ENCODE measurements at places on chromosomes 1 and 21.
A peak's percentile ranks its signal among the peaks of the same experiment; 100 is the strongest.

DNA sequence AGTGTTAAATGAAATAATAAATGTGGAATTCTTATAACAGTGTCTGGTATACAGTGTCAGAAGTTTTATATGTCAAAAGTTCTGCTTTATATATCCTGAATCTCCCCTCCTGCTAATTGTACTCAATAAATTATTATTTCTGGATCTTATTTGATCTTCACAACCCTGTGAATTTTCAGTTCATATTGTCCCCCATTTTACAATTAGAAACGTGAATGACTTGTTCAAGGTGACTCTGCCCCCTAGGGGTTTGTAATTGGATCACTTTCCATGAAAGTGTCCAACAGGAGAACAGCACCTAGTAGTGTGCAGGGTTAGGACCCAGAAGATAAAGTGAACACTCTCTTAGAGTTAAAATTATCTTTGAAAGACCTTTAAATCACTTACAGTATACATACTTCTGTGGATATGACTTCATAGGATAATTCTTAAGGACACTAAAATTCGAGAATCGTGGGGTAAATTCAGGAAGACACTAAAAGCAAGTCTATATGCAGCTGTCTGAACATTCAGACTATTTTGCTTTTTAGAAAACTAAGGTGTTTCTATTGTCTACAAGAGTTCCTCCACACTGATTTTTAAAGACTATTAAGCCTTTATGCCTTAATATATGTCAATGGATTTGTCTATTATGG is 4.5 kb upstream of the DDR2 start:
- no peak for ATAC-seq

- no peak for ATAC-seq
Observed at GRCh38 chr1:194629011-194629410, 1442.6 kb upstream of the B3GALT2 start.

DNA sequence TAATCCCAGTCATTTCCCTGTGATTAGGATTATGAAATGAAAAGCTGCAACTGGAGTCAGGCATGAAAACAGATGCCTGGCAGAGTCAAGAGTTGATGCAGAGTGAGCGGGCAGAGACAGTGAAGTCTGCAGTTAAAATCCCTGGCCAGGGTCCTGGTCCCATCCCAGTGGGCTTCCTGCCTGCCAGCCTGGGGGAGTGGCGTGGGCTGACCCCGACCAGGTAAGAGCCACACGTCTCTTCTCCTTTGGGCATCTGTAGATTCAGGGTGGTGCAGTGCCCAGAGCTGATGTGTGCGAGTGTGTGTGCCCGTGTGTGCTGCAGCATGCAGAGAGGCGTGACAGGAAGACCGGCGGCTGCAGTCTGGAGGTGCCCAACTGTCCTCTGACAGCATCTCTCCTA is 6.2 kb upstream of the KIAA1614 start:
- ATAC-seq, result no peak

DNA sequence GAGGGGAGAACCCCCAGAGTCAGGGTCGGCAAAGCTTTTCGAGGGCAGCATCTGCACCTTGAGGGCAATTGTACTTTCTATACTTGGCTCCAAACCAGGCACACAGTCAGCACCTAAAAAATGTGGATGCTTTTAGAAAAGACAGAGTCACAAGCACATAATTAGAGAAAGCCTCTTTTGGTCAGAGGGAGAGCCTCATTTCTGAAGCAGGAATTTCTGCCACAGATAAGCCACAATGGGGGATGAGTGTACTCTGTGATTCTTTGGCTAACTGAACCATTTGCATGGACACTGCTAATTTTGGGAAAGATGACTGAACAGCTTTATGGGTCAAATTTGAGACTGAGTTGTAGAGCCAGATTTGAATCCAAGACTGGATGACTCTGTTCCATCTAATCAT is 635.7 kb downstream of the KIF26B start:
- ATAC-seq, result no peak

GRCh38 chr1:204902671-204903070 is 32.0 kb downstream of the NFASC start:
- no peak for ATAC-seq

GRCh38 chr1:157868654-157869053 is 27.0 kb upstream of the CD5L start:
- no peak for ATAC-seq

GRCh38 chr1:40382601-40383000 is 9.1 kb downstream of the SMAP2 start:
- peak; percentile 28 for ATAC-seq

GRCh38 chr21:41774467-41775148 is 7.8 kb upstream of the RIPK4 start:
- ATAC-seq, result no peak

GRCh38 chr1:10734375-10734774 is 62.1 kb downstream of the CASZ1 start:
- ATAC-seq, result no peak

DNA sequence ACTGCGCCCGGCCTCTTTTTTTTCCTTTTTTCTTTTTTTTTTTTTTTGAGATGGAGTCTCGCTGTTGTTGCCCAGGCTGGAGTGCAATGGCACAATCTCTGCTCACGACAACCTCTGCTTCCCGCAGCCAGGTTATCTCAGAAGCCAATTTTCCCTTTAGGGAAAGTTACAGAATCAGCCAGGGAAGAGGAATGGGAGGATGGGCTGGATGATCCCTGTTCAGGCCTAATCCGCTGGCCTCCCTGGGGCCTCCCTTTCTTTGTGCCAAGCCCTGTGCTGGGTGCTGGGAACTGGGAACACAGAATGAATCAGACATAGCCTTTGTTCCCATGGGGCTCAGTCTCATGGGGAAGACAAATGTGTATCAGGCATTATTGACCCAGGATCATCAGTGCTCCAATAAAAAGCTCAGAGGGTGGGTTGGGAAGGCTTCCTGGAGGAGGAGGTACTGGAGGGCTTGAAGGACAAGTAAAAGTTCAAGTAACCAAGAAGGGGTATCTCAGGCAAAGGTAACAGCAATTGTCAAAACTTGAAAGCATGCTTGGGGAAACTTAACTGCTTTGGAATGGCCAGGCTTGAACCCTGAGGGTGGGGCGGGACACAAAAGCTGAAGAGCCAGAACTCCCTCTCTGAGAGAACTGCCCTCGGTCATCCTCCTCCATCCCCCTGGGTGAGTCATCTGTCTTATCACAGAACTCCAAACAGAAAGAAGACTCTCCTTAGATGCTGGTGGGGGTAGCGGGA is 14.3 kb downstream of the ECHDC2 start:
- no peak for ATAC-seq

DNA sequence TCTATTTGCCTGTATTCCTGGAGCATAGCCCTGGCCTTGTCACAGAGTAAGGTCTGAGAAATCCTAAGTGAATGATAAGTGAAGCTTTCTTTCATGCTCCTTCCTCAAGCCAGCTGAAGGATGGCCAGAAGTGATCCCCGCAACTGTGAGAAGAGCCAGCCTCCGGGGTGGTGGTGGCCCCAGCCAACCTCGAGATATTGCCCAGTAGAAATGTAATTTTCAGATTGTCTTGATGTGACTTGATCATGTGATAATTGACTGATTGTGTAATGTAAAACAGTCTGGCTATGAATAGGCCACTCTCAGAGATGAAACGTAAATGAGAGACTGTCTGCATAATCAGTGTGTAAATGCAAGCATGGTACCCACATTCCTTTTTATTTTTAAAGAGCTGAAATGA is 242.4 kb upstream of the CAMK1G start:
- no peak for ATAC-seq

DNA sequence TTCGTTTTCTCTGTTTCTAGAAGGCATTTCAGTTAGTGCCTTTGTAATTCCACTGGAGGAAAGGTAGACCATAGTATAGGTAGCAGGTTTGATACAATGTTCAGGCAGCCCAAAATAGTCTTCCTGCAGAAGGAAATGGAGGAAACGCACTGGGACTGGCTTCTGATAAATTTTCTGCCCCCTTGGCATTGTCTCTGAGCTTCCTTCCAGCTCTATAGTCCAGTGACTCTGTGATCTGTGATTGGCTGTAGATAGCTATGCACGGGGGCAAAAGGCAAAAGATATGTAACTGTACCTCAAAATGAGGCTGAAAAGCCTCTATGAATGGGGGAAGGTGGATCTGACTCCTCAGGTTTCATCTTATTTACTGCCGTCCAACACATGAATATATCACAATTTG is 5.8 kb upstream of the MAGOH start:
- ATAC-seq, result no peak

DNA sequence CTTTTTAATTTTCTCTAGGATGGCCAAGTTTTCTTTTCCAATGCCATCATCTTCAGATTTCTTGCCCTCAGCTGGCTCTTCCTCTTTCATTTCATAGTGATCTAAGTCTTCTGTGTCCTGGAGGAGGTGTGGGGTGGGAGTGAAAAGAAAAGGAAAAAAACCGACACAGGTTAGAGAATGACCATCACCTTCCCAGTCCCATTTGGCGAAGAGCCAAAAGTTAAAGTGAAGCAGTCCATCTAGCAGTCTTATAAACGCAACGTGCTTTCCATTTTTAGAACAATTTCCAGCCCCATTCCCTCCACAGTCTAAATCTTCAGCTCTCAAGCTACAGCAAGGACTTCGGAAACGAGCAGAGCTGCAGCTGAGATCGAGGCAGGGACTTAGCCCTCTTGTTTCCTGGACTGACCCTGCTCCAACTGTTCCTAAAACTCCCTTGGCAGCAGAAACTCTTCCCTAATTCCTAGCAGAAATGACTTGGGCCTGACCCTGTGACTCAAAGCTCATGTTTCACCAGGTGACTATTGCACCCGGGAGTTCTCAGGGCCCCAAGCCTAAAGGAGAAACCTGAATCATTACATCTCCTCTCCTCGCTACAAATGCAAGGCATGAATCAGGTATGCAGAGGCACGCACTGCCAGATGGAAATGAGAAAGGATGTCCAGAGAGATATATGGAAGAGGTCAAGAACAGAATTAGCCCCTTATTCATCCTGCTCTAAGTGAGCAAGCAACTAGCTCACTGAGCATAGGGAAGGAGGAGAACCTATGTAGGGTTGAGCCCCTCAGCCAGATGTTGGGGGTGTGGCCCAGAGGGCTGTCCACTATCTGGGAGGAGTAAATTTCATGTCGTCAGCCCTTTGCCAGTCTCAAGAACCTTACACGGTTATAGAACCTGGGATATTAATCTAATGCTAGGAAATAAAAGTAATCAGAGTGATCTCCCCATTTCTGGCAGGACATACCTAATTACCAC is 5.1 kb downstream of the UBE2Q1 start:
- ATAC-seq, result no peak

GRCh38 chr1:119702384-119702783 is 9.3 kb upstream of the PHGDH start:
- no peak for ATAC-seq

GRCh38 chr1:192601567-192601966 is 26.0 kb downstream of the RGS1 start:
- peak; percentile 49 for ATAC-seq

DNA sequence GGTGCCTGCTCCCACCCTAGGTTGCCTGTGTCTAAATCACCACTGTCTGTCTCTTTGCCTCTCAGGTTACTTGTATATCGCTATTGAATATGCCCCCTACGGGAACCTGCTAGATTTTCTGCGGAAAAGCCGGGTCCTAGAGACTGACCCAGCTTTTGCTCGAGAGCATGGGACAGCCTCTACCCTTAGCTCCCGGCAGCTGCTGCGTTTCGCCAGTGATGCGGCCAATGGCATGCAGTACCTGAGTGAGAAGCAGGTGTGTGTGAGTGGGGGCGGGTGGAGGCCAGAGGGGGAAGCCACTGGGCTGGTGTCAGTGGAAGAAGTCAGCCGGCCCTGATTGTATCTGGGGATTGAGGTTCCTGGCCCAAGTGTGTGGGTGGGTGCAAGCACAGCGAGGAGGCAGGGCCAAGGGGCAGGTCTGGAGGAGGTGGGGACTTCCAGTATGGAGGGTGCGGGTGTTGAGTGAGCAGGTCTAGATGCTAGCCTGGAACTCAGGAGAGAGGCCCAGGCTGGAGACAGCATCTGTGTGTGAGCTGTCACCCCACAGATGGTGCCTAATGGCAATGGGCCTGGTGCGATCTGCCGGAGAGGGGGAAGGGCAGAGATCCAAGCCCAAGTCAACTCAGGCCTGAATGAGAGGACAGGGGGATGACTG is 17.2 kb downstream of the TIE1 start:
- no peak for ATAC-seq

DNA sequence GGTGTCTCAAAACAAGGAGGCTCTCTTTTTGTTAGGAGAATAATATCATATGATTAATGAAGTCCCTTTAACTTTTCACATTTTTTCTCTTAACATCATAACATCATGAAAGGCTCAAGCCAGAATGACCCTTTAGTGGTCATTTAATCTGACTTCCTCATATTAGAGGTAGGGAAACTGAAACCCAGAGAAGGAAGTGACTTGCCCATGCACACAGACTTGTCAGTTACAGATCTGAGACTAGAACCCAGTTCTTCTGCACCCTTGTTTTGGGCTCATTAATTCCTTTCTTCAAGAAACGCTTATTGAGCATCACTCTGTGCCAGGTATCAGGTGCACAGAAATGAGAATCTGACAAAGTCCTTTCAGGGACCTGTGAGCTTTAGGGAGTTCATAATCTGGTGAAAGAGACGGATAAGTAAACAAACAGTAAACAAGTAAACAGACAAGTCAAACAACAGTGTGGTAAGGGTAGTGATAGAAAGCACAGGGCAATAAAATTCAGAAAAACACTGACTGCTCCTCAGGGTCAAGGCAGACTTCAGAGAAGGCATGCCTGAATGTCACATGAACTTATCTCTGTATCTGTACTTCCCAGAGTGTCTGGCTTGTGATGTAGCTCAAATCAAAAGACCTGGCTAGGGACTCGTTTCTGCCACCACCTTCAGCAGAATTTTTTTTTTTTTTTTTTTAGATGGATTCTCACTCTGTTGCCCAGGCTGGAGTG is 38.3 kb upstream of the OSBPL9 start:
- no peak for ATAC-seq

DNA sequence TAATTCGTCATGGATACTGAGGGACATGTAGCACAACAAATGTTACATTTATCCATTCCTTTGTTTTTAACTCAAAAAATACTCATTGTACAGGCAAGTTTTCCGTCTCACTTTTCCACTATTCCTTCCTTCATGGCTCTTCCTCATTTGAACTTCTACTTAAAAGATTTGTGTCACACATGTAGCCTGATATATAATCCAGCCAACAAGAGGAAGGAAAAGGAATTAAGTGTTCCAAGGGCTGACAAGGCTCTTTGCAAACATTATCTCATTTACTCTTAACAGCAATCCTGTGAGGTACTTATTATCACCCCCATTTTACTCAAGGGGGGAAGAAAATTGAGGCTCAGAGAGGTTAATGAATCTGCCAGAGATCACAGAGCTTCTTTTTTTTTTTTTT is 22.9 kb downstream of the CD244 start:
- ATAC-seq, result no peak

DNA sequence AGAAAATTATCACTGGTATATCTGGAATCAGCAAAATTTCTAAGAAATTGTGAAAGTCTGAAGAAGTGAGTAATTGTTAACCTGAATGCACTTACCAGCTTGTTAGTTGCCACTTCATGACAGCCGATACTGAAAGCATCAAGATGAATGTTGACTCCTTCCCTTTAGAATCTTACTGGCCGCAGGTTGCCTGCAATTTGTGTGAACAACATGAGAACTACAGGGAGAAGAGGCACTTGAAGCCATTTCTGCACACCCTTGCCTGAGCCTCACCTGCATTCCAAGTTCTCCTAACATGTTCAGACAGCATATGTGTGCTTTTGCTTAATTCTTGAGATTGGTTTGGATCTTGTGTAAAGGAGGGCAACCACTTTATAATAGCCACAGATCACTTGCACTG is 59.2 kb upstream of the SSX2IP start:
- ATAC-seq, result no peak

All from SK-N-SH treated with all-trans-retinoic acid at 6 μM for 48 hours (cell line).